Activated naive CD4-positive, alpha-beta T cell treated with anti-CD3 and anti-CD28 coated beads, Interleukin-2, amount 50 U/mL, for 72 hours (primary cell): ENCODE measurements at places on chromosomes 1 and 21.

GRCh38 chr1:33009561-33009960 is 27.1 kb downstream of the AK2 start:
- DNase-seq, result no peak

- no peak for DNase-seq
These were observed 324.4 kb downstream of the AJAP1 start for GRCh38 chr1:4978660-4979390.

- no peak for DNase-seq
These were observed 1.4 kb upstream of the B4GALT2 start for GRCh38 chr1:43977376-43978263.

DNA sequence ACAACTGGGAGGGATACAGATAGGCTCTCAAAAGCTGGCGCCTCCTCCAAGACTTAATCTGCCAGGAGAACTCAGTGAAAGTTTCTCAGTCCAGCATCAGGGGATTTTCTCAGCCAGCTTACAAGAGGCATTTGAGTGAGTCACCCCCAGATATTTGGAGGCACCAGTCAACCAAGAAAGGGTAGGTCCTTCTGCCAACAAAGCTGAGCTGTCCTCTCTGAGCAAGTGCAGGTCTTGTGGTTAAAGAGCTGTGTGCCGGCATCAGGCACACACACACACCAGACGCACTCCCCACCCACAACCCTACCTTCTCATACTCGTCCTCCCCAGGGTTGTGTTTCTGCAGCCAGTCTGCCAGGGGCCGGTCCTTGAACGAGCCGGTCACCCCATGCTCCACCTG is 27.0 kb upstream of the PPP1R15B start:
- DNase-seq, result no peak

GRCh38 chr1:59653968-59654367 is 160.8 kb upstream of the HOOK1 start:
- no peak for DNase-seq

GRCh38 chr1:92583821-92584760 is 97.4 kb upstream of the GFI1 start:
- DNase-seq, result no peak

DNA sequence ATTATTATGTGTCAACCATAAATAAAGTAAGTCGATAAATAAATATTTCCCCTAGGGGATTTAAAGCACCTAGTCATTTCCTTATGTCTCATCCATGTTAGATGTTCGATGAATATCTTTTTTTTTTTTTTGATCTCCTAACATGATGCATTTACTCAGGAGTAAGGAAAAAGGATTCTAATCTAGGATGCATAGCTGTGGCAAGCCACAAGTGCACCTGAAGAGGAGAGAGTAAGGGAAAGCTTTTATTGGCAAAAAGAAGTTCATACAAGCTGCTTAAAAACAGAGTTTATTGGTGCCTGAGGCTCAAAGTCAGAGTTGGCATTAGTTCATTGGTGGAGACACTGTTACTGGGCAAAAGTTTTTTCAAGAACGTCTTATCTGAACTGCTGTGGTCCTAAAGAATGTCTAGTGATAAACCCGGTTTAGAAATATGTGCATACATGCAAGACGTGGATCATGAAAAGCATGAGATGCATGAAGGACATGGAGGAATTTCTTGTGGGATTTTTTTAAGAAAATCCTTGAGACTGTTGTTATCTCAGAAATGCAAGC is 51.7 kb downstream of the SWT1 start:
- no peak for DNase-seq

DNA sequence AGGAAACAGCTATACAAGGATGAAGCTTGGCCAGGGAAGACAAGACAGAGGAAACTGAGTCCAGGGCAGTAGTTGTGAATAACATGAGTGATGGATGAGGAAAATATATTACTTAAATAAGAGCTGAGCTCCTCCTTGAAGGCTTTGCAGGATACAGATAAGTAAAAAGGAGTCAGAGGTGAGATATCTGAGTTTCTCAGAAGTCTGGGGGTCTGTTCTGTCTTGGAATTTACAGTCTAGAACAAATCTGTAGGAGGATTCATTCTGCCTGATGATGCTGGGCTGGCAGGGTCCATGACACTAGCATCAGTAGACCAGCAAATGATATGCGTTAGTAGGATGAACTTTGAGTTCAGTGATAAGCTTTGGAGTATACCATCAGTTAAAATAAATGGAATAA is 266.1 kb upstream of the POGK start:
- no peak for DNase-seq

DNA sequence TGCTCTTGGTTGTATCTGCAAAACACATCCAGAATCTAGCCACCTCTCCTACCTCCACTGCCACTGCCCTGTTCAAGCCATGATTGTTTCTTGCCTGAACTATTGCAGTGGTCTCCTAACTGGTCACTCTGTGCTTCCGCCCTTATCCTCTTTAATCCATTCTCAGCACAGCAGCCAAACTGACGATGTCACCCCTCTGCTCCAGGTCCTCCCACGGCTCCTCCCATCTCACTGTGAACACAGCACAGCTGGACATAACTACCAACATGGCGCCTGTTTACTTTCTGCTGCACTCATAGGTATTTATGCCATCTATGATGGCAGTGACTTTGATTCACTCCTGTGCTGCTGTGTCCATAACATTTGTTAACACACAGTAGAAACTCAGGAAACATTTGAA is 406.7 kb downstream of the DISC1 start:
- DNase-seq, result no peak

DNA sequence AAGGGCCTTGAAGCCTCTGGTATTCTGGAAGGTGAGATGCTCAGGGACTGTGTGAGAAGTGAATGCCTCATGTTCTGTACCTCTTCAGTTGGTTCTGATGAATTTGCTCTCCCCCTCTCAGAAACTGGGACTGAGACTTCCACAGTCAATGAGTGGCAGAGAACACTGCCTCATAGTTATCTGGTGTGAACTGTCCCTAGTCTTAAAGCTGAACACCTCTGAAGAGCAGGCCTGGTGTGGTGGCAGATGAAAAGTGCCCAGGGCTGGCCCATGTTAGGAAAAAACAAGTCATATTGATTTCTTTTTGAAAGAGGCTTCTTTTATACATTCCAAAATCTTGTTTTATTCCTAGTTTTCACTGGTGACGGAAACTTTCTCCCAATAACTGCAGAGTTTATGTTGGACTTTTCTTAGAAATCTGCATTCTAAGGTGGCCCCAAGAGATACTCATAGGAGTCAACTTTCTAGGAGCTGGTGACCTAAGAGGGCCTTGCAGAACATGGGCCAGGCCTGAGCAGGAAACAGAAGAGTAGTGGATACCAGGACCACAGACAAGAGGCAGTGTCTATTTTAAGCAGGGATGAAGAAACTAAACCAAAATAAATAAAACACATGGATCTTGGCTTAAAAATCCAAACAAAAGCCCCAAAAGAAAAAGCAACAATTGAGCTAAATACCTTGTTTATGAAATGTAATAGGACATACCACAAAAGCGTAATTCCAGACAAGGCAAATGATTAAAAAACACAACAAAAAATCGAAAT is 19.5 kb downstream of the DUSP10 start:
- no peak for DNase-seq

DNA sequence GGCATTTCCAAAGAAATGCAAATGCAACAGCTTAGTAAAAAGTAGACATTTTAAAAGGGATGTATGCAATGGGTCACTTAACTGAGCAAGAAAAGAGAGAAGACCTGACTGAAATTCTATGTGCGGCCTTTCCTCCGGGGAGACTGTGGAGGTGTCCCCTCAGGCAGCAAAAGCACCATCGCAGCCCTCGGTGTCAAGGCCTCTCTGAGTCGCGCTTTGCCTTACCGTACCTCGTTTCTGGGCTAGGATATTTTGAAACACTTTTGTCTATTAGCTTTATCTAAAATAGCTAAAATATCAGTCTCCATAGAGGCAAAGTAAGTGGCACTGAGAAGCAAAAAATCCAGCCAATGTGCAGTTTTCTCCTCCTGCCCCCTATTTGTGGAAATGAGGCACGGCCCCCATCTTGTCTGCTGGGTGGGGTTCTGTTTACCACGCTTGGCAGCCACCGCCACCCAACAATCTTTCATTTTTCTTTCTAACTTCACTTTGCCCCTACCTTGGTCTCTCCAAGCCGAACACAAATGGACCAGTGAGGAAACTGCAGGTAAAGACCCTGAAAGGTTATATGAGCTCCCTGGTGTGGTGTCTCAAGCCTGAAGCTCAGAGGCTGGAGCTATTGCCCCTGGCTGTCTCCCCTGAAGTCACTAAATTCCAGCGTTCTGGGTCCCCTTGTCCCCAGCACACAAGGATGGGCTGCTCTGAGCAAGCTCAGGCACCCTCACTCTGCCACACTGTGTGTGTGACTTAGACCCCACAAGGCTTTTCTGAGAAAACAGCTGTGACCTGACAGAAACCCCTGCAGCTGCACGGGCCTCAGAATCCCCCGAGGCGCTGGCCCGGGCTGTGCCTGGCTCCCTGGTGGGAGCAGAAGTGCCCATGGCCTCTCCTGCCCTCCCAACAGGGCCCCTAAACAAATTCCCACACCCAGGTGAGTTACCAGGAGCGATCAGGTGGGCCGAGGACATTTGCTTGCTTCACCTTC is 1.6 kb downstream of the CD247 start:
- DNase-seq, result no peak

DNA sequence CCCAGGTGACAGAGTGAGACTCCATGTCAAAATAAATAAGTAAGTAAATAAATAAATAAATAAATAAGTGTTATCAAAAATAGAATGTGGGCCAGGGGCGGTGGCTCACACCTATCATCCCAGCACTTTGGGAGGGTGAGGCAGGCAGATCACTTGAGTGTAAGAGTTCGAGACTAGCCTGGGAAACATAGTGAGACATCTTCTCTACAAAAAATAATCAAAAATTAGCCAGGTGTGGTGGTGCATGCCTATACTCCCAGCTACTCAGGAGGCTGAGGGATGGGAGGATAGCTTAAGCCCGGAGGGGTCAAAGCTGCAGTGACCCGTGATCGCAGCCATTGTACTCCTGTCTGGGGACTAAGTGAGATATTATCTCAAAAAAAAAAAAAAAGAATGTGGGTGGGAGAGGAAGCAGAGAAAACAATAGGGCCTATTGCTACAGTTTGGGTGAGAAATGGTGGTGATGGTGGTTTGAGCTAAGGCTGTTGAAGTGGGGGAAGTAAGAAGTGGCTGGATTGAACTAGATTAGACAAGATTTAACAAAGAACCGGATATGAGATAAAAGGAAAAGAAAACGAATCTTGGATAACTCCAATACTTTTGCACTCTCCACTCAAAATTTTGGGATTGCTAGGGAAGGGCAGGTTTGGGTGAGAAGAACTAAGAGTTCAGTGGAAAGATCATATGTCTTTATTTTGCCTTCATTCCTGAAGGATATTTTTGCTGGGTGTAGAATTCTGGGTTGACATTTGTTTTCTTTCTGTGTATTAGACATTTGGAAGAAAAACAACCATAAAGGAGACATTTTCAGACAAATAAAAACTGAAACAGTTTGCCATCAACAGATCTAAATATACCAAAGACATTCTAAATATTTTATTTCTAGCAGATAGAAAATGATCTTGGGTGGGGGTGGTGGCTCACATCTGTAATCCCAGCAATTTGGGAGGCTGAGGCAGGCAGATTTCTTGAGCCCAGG is 57.1 kb upstream of the SPOCD1 start:
- no peak for DNase-seq

DNA sequence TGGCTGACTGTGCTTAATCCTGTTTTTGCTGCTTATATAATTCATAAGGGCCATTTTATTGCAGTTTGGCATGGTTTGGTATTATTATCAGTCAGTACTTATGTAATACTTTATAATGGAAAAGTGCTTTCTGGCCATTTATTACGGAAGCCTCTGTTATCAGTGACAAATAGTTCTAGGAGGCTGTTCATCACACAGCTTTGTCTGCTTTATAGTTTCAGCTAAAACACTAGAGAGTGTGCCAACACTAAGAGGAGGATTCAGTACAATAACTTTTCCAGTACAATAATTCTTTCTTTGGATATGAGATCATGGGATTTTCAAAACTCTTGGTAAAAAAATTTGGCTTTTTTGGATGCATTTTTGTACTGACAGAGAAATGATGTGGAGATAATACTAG is 102.9 kb upstream of the PTGFR start:
- no peak for DNase-seq

- no peak for DNase-seq
These were observed 55.8 kb downstream of the SLC9A1 start for GRCh38 chr1:27099135-27099586.

DNA sequence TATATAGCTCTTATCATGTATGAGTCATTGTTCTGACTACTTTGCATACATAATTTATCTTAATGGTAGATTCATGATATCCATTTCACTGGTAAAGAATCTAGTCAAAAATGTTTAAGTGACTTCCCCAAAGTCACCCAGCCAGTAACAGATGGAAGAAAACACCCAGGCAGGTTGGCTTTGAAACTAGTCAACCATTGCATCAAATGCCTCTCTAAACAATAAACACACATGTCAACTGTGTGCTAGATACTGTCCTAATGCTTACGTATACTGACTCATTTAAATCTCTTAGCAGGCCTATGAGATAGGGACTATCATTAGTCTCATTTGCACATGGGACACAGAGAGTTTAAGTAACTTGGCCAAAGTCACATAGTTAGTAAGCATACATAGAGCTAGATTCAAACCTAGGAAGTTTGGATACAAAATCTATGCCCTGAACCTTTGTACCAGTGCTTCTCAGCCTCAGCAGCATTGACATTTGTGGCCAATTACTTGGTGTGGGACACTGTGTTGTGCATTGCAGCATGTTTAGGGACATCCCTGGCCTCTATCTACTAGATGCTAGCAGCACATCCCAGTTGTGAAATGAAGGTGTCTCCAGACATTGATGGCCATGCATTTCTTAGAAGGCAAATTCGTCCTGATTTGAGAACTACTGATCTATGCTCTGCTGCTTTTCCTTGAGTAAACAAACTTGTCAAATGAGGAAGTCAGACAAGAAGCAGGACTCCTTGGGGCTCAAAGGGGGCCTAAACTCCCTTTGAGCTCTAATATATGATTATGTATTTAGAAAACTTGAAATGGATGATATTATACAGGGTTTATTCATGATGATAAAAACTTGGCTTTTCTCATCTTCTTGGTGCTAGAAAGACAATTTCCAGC is 316.3 kb downstream of the KCNH1 start:
- DNase-seq, result no peak

- DNase-seq, result peak; percentile 61
These were observed 852 bp downstream of the KTI12 start for GRCh38 chr1:52032785-52033131.

DNA sequence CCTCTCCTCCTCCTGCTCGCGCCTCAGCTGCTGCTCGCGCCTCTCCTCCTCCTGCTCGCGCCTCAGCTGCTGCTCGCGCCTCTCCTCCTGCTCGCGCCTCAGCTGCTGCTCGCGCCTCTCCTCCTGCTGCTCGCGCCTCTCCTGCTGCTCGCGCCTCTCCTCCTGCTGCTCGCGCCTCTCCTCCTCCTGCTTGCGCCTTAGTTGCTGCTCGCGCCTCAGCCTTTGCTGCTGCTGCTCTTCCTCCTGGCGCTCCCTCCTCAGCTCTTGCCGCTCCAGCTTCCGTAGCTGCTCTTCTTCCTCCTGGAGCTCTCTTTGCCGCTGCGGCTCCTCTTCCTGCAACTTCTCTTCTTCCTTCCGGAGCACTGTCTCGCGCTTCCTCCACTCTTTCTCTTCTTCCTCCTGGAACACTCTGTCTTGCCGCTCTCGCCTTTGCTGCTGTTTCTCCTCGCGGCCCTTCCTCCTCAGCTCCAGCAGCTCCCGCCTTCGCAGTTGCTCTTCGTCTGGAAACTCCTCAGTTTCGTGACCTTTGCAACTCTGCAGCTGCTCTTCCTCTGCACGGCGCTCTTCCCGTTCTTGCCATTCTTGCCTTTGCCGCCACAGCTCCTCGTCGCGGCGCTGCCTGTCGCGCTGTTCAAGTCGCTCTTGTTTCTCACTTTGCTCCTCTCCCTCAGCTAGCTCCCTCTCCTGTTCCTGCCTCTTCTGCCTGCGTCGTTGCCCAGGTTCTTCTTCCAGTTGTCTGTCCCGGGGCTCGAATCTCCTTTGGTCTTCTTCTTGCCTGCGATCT is 3.0 kb downstream of the TCHH start:
- peak; percentile 14 for DNase-seq
